ENCODE measurements at places on chromosomes 5 and 9.
A peak's percentile ranks its signal among the peaks of the same experiment; 100 is the strongest.

GRCh38 chr9:121073038-121073437 is 1.7 kb upstream of the CNTRL start:
- no peak for DNase-seq

DNA sequence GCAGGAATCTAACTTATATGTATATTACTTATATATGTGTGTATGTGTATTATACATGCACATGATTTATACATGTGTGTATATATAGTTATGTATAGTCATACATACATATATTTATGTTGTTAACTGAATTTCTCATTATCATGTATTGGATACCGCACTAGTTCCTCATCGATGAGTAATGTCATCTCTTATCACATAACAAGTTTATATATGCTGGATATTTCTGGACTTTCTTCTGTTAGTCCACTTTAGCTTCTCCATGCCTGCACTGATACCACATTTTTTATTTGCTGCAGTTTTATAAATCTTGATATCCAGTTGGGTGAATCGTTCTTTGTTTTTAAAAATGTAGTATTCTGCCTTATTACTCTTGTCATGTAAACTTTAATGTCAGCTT is 50.2 kb downstream of the APC start:
- DNase-seq: no peak

DNA sequence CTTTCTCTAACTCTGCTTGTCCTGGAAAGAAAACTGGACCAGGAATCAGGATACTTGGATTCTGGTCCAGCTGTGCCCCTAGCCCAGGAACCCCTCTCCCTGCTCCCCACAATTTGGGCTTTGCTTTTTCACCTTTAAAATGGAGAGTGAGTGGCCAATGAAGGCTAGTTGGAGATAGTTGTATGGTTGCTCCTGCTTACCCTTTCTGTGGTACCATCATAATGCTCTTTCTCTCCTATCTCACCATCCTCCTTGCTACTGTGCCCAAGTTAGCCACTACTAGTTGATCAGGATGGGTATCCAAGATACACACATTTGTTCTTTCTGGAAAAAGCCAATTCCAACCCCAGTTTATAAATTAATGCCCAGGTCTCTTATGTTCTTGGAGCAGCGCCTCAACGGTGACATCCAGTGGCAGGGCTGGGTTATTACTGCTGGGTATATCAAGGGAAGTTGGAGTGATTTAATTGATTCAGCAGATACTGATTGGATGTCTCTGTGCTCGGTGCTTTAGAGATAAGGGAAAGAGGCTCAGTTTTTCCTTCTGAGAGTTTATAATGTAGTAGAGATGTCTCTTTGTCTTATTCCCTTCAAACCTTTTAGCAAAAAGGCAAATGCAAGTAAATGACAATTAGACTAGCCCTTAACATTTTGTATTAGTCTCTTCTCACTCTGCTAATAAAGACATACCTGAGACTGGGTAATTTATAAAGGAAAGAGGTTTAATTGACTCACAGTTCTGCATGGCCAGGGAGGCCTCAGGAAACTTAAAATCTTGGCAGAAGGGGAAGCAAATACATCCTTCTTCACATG is 38.5 kb downstream of the FAXDC2 start:
- DNase-seq: peak; percentile 49

- DNase-seq: no peak
These were observed 24.0 kb downstream of the RANBP17 start for GRCh38 chr5:170885809-170886208.
